Gastrocnemius medialis (tissue), 4 donors: ENCODE measurements at places on chromosomes 13 and 19.

GRCh38 chr13:32791545-32792172 is 205.4 kb downstream of the PDS5B start:
- no peak for DNase-seq

DNA sequence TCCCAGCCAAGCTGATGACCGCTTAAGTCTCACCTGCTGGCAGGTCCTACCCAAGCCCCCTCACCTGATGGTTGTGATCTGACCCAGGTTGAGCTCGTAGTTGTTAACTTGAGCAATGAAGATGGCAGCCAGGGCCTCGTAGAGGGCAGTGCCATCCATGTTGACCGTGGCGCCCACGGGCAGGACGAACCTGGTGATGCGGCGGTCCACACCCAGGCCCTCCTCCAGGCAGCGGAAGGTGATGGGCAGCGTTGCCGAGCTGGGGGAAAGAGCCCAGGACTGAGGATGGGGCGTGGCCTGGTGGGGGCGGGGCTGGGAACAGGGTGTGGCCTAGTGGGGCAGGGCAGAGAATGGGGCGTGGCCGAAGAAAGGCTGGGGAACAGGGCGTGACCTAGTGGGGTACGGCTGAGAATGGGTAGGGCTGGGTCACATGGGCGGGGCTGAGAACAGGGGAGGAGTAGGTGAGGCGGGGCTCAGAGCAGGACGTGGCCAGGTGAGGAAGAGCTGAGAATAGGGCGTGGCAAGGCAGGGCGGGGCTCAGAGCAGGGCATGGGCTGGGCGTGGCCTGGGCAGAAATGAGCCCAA is 12.9 kb downstream of the OR7C2 start:
- DNase-seq = no peak

GRCh38 chr19:4967738-4968461 is 1.0 kb upstream of the KDM4B start:
- DNase-seq = no peak

- DNase-seq = no peak
Measured at GRCh38 chr19:38842439-38843174, 7.2 kb downstream of the HNRNPL start.

GRCh38 chr13:78609464-78610205 is 6.3 kb upstream of the POU4F1 start:
- DNase-seq = no peak

DNA sequence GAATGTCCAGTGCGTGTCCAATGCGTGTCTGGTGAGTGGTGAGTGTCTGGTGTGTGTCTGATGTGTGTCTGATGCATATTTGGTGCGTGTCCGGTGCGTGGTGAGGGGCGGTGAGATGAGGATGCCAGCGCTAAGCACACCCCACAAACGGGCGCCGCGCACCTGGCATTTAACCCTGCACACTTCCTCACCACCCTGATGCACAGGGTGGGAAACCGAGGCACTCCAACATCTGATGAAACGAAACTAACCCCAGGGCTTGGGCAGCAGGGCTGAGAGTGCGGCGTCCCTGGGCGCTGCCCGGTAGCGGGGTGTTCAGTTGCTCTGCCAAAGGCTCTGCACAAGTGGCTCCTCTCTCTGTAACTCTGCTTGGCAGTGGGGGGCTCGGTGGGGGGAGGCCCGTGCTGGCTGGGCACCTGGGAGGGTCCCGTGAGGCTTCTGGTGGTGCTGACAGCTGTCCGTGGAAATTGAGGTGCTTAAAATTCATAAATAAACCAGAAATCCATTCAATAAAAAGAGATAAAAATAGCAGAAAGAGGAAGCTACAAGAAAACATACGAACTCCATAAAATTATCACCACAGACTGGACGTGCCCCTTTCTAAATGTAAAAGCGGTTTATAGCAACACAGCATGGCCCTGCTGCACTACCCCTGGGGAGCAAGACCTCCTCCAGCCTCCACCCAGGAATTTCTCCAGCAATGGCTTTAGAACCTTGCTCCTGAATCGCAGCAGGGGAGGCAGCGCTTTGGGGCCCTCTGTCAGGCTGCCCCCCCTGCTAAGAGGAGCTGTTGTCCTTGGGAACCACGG is 76.0 kb downstream of the RASA3 start:
- DNase-seq = no peak

- DNase-seq = no peak
Measured at GRCh38 chr13:64855506-64855905, 2374.6 kb downstream of the PCDH9 start.

DNA sequence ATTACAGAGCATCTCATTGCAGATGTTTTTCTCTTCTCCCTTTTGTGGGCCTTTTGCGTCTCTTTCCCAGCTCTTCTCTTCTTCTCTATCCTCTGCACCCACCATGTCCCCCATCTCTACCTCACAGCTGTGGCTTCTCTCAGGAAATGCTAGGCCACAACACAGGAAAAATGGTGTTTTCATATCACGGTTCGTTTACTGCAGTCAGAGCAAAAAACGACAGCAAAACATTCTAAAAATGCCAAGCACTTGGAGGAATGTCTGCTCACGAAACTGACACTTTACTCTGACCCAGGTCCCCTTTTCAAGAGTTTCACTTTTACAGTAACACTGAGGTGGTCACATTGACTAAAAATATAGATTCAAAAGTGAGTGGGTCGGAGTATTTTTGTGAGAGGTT is 152.2 kb downstream of the DCT start:
- DNase-seq = no peak

- no peak for DNase-seq
Measured at GRCh38 chr13:30373727-30374126, 48.6 kb upstream of the UBE2L5 start.

DNA sequence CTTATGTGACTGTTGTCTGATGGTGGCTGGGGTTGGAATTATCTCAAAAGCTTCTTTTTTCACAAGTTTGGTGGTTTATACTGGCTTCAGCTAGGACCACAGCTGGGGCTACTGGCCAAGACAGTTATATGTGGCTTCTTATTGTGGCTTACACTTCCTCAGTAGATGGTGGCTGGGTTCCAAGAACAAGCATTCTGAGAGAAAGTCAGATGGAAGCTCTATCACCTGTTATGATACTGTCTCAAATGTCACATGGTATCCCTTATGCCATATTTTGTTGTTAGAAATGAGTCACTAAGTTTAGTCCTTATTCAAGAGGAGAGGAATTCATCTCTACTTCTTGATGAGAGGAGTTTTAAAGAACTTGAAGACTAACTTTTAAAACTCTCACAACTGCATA is 41.6 kb downstream of the NDFIP2 start:
- DNase-seq = peak; percentile 26

- DNase-seq = no peak
Measured at GRCh38 chr19:45905011-45905410, 2.6 kb upstream of the MYPOP start.

DNA sequence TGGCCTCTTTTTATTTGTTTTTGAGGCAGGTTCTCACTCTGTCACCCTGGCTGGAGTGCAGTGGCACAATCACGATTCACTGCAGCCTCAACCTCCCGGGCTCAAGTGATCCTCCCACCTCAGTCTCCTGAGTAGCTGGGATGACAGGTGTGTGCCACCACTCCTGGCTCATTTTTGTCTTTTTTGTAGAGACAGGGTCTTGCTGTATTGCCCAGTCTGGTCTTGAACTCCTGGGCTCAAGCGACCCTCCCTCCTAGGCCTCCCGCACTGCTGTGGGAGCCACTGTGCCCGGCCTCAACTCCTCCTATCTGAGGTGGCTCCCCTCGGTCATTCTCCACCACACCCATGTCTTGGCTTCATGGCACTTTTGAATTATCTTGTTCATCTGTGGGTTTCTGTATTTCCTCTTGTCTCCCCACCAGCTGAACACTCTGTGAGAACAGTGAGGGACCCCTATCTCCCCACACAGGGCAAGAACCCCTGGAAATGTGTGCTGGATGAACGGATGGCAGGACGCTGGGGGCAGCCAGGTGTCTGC is 7.9 kb downstream of the CKM start:
- no peak for DNase-seq

DNA sequence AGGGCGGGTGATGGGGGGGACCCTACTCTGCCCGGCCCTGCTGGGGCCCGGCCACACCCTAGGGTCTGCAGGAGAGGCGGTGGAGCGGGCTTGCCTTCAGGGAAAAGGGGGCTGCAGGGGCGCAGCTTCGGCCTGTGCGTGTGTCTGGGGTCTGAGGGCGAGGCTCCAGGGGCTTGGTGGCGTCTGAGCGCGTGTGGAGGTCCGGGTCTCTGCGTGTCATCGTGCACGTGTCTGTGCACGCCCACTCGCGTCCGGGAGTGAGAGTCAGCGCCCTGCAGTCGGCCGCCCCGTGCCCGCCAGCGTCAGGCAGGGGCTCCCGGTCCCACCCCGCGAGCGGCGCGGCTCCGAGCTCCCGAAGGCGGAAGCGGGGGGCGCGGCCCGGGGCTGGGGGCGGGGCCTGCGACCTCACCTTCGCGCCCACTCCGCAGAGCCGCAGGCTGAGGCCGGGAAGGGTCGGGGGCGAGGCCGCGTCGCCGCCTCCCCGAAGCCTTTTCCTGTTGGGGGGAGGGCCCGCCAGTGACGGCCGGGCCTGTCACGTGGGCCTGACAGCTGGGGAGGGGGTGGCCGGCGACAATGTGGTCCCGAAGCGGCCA is at the start of gene ARHGAP45:
TSS of gene ARHGAP45 (plus strand) at position 420 of the 593 bp plus-strand sequence. CDS start 239 bp downstream, outside the sequence.
- no peak for DNase-seq

DNA sequence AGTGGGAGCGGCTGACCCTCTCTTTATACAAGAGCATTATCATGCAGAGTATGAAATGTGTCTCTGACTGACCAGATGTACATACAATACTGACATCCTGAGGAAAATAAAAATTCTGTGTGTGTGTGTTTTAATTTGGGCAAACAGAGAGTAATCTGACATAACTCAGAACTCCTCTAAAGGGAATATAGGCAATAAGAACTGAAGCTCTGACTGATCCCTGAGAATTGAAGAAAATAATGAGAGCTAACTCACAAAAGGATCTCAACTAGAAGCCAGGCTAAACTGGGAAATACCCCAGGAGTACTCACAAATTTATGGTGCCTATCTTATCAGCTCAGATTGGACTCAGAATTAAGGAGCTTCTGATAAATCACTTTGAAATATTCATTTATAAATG is 539.9 kb downstream of the OLFM4 start:
- DNase-seq = no peak

- DNase-seq = no peak
Measured at GRCh38 chr19:38281811-38282566, 17.6 kb downstream of the SPINT2 start.

DNA sequence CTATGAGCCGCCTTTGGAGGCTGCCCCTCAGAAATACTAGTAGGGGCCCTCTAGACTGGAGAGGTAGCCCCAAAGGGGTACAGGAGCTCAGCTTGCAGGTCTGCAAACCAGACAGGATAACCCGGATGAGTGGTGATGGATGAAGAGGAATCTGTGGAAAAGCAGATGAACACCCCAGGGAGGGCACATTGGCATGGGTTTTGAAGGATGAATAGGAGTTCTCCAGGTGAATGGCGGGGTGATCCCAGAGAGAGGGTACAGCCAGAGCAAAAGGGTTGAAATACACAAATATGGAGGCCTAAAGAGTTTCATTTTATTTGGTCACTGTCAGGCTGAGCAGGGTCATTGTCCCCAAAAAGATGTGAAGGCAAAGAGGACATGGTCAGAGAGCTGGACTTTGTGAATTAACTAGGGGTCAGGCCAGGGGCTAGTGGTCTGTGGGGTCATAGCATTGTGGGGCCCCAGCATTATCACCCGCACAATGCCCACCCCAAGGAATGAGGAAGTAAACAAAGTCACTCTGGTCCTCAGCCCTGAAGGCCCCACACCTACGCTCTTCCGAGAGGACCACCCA is 4.8 kb downstream of the NR2F6 start:
- DNase-seq = no peak

DNA sequence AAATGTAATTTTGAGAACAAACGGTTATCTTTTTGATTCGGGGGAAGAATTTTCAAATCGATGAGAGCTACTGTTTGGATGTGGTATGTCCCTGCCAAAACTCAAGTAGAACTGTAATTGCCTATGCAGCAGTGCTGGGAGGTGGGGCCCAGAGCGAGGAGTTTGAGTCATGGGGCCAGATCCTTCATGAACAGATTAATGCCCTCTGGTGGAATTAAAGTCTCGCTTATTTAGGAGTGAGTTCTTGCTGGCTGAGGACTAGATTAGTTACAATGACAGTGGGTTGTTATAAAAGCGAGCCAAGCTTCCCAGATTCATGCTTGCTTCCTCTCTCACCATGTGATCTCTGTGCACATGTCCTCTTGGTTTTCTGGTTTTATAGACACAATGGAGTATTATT is 11.8 kb upstream of the PRR20A start:
- no peak for DNase-seq

- DNase-seq = no peak
Measured at GRCh38 chr13:47990427-47990826, 10.6 kb downstream of the SUCLA2 start.

DNA sequence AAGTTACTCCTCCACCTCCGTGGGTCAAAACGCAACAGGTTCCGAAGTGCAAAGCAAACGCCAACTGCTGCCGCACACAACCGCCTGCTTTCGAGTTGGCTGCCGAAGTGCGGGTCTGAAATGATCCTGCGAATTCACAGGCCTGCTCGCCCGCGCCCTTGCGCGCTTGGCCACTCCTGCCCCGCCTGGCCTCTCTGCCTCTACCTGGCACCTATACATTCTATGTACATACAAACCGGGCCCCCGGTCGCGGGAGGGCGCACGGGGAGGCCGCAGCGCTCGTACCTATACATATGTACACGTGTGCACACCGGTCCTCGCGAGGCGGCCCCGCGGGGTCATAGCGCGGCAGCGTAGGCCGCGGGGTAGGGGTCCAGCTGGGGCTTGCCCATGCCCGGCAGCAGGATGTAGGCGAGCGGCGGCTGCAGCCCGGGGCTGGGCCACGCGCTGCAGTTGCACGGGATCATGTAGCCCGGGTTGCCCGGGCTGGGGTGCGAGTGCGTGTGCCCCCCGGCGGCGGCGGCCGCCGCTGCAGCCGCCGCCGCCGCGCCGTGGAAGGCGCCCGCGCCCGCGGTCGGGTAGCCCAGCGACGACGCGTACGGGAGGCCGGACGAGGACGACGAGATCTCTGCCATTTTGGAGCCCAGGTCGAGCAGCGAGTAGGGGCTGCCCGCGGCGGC is 1.3 kb downstream of the SOX21 start:
- no peak for DNase-seq

GRCh38 chr19:40692212-40692551 is 1.7 kb upstream of the NUMBL start:
- no peak for DNase-seq

GRCh38 chr13:105445796-105446195 is 1089.7 kb downstream of the EFNB2 start:
- no peak for DNase-seq

DNA sequence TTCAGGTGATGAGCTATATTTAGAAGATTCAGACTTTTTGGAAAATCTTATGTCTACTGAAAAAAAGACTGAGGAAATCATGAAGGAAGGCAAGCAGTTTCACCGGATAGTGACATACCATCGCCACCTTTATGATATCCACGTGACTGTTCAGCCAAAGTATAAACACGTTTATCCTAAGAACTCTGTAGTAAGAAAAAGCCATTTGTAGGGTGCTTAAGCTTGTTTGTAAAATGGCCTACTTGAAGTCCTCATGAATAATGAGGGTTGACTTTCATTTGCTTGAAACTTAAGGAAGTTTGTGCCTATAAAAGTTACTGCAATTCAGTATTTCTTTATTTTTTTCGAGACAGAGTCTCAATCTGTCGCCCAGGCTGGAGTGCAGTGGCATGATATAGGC is 7.8 kb upstream of the TDRD12 start:
- no peak for DNase-seq
